ENCODE measurements at places on chromosomes 11 and 22. TPM values are rescaled to one million over a fixed set of nuclear protein-coding genes. Genes with fewer than 3 reads are reported as not detected.

MSANTD2 gene
- 11.5 TPM for total RNA-seq

SNX32 gene
- total RNA-seq = not detected

TOP3B gene
- 16.0 TPM for total RNA-seq

UPK3A gene
- not detected for total RNA-seq

MPPED1 gene
- not detected for total RNA-seq

Data from GM23248 (cell line).